Ascending aorta (tissue), 2 donors: ENCODE measurements at places on chromosomes 7 and 10. TPM values are rescaled to one million over a fixed set of nuclear protein-coding genes. Genes with fewer than 3 reads are reported as not detected.

SHTN1 gene
- 3.0 TPM for total RNA-seq

SHH gene
- 0.11 TPM for total RNA-seq

PRSS37 gene
- total RNA-seq, result not detected

DNA sequence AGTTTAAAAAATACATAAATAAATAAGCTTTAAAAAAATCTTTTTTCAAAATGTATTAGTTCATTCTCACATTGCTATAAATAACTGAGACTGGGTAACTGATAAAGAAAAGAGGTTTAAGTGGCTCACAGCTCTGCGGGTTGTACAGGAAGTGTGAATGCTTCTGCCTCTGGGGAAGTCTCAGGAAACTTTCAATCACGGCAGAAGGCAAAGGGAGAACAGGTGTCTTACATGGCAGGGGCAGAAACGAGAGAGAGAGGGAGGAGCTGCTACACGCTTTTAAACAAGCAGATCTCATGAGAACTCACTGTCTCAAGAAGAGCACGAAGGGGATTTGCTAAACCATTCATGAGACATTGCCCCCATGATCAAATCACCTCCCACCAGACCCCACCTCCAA lies 114.6 kb downstream of the DNAJC1 start:
- no peaks in the 10 kb centered on the region for H3K4me1 ChIP-seq
- no peak overlapping the region for H3K4me3 ChIP-seq
- H3K27me3 ChIP-seq, result no peaks in the 10 kb centered on the region
- no peaks in the 10 kb centered on the region for H3K36me3 ChIP-seq
- DNase-seq, result no peak

- no peak for DNase-seq
- no peaks in the 10 kb centered on the region for H3K27me3 ChIP-seq
- H3K4me1 ChIP-seq, result no peaks in the 10 kb centered on the region
These were observed 93.2 kb downstream of the REEP3 start for GRCh38 chr10:63614371-63614891.

- no peak for DNase-seq
- no peak overlapping the region for H3K4me3 ChIP-seq
- H3K27me3 ChIP-seq, result no peaks in the 10 kb centered on the region
These were observed 141.3 kb downstream of the SKAP2 start for GRCh38 chr7:26723129-26723528.

DNA sequence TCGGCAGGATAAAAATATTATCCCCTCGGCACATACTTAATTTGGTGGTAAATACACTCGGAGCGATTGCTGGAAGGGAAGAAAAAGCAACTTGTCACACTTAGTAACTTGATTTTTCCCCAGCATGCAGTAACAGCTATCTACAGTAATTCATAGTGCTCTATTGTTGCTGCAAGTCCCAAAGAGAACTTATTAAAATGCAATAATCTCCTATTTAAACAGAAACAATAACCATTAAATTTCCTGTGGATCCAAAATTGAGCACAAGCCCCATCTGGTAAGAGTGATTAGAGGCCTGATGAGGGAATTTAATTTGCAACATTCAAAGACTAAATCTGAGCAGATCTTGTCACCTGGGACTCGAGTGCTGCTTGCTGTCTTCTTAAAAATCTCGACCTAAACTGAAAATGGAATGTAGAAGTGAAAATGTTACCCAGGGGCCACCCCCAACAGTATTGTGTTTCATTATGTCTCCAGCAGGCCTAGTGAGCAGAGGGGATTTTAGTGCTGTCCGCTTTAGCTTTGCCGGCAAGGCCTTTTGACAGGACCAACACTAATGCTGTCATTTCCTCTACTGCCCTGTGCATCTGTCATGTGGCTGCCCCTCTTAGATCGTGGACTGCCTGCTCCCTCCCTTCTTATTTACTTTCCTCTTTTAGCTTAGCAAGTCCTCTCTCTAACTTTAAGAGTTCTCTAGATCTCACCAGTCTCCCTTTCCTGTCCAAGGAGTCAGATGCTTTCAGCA lies 639.7 kb downstream of the AUTS2 start:
- H3K27me3 ChIP-seq, result no peaks in the 10 kb centered on the region
- no peak overlapping the region for H3K4me3 ChIP-seq
- H3K4me1 ChIP-seq, result no peaks in the 10 kb centered on the region
- no peak overlapping the region for H3K27ac ChIP-seq
- no peak for DNase-seq

DNA sequence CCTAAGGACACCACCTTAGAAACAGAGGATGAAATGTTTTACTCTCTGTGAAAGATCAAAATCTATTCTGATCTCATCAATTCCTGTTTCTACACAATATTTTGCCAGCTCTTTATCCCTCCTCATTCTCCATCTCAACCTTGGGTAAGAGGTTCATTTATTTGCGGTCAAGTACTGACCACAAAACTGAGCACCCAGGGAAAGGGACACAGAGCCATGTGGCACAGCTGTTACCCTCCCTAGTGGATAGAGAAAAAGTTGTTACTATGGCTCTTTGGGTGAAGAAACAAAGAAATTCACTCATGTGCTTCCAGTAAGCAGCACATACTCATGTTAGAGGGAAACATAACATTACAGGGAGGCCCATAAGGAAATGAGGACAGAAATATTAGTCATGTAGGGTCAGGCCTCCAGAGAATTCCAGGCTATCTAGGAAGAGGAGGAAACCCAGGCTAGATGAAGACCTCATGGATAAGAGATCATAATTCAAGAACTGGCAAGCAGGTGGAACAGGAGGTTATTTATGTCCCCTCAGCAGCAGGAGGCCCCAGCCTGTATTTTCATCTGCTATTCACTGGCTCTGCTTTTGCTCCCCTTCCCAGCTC lies 114.5 kb downstream of the ATE1 start:
- DNase-seq, result no peak
- no peaks in the 10 kb centered on the region for H3K27me3 ChIP-seq
- no peak overlapping the region for H3K27ac ChIP-seq
- no peak overlapping the region for H3K4me3 ChIP-seq

DNA sequence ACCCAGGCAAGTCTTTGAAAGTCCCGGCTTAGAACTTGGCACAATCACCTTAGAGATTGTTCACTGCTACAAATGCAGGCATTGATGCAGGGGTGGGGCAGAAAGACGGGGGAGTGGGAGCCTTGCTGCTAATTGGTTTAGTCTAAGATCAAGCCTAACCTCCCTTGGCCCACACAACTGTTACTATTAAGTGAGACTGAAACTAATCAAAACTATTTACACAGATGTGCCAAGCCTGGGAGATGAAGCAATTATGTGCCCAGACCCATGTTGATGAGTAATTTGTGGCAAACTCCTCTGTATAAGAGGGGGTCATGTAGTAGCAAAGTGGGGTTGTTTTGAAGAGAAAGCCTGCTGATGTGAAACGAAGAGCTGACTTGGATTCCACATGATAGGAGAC lies 178.2 kb upstream of the ITGB1 start:
- no peaks in the 10 kb centered on the region for H3K4me1 ChIP-seq
- H3K36me3 ChIP-seq, result no peaks in the 10 kb centered on the region
- H3K27me3 ChIP-seq, result no peaks in the 10 kb centered on the region
- H3K27ac ChIP-seq, result no peak overlapping the region
- no peak overlapping the region for H3K4me3 ChIP-seq

GRCh38 chr10:25933653-25934608 lies at the start of gene MYO3A:
MYO3A (plus strand) TSS chr10:25934229; CDS start chr10:25952111, 17,882 bp downstream.
- H3K4me3 ChIP-seq, result peak within 1 kb of the TSS; percentile 61
- peaks cover 5% of the 10 kb centered on the region for H3K4me1 ChIP-seq
- no peak within 1 kb of the TSS for H3K27ac ChIP-seq
- H3K36me3 ChIP-seq, result no peaks in the 10 kb centered on the region

DNA sequence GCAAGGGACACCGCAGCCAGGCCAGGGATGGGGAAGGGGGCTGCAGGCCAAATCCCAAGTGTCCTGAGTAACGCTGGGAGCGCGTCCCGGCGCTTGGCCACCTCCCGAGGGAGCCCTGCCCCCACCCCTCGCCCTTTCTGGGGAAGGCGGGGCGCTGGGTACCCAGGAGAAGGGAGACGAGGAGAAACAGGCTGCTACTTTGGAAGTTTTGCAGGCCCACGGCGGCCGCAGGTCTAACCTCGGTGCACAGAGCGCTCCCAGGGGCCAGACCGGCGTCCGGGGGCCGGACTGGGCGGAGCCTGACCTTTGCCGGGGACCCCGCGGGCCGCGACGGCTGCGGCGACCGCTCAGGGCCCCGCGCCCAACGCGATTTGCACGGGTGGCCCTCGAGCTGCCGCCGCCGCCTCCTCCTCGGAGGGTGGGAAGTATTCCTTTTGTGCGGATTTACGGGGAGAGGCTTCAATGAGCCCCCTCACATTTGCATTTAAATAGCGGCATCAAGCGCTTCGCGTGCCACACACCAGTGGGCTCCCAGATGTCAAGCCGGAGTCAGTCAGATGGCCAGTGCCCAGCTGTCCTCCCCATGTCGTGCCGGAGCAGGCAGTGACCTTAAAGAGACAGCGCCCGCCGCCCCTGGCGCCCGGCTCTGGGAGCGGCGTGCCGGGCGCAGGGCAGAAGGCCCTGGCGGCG lies 3.0 kb upstream of the EBF3 start:
- no peak overlapping the region for H3K4me3 ChIP-seq
- peaks cover 21% of the 10 kb centered on the region for H3K4me1 ChIP-seq
- H3K36me3 ChIP-seq, result no peaks in the 10 kb centered on the region
- peaks cover 52% of the 10 kb centered on the region for H3K27me3 ChIP-seq
- no peak for DNase-seq

DNA sequence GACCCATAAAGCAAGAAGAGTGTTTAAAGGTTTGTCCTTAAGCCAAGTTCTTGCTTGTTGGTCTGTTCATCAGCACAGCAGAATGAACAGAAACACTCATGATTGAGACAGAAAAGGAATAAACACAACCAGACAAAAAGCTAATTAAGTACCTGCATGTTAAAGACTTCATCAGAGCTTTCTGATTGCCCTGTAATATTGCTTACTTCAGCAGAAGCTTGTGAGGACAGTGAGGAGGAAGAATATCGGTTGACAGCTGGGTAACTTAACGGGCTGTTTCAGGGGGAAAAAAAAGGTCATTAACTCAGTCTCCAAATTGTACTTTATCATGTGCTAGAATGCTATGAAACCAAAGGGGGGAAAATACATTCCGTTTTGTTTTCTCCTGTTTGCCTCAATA lies 178.7 kb upstream of the IMMP2L start:
- no peaks in the 10 kb centered on the region for H3K27me3 ChIP-seq
- DNase-seq, result no peak
- no peak overlapping the region for H3K27ac ChIP-seq

GRCh38 chr7:29946428-29947186 lies 43.0 kb downstream of the SCRN1 start:
- DNase-seq, result no peak
- no peaks in the 10 kb centered on the region for H3K4me1 ChIP-seq
- no peaks in the 10 kb centered on the region for H3K27me3 ChIP-seq

- no peak overlapping the region for H3K27ac ChIP-seq
- H3K27me3 ChIP-seq, result no peaks in the 10 kb centered on the region
- no peak overlapping the region for H3K4me3 ChIP-seq
- H3K4me1 ChIP-seq, result no peaks in the 10 kb centered on the region
- no peak for DNase-seq
These were observed 183.7 kb downstream of the SORCS1 start for GRCh38 chr10:106980495-106981451.

DNA sequence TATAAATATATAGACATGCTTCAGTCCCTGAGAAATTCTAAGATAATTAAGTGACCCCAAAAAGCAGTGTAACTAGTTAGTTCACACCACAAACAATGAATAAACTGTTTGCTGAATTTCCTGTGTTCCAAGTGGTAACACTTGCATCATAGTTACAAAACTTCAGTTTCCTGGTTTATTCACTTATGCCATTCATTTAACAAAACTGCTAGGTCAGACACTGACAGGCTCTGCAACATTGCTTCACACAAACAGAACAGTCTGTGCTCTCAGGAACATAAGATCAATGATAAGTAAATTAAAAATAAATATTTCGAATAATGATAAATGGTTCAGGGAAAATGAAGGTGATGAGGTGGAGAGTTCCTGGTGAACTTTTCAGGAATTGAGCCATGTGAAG lies 133.3 kb upstream of the NAMPT start:
- H3K4me3 ChIP-seq, result no peak overlapping the region
- no peaks in the 10 kb centered on the region for H3K27me3 ChIP-seq
- H3K36me3 ChIP-seq, result no peaks in the 10 kb centered on the region
- peaks cover 2% of the 10 kb centered on the region for H3K4me1 ChIP-seq
